Activated naive CD8-positive, alpha-beta T cell treated with anti-CD3 and anti-CD28 coated beads for 36 hours (primary cell): ENCODE measurements at places on chromosomes 11 and 22. TPM values are rescaled to one million over a fixed set of nuclear protein-coding genes. Genes with fewer than 3 reads are reported as not detected.

Gene NCR3LG1
- total RNA-seq: 5.0 TPM

Gene OR6T1
- total RNA-seq: not detected

Gene SMIM35
- not detected for total RNA-seq

Gene ADAMTS8
- total RNA-seq: not detected

Gene MRGPRX4
- not detected for total RNA-seq

Gene RIMBP3C
- total RNA-seq: 0.20 TPM

Gene PLAAT5
- total RNA-seq: 0.18 TPM

Gene RASD2
- 0.16 TPM for total RNA-seq

Gene CRYBA4
- not detected for total RNA-seq

Gene MS4A6A
- not detected for total RNA-seq

Gene FGF3
- not detected for total RNA-seq

Gene ANGPTL5
- total RNA-seq: not detected

DNA sequence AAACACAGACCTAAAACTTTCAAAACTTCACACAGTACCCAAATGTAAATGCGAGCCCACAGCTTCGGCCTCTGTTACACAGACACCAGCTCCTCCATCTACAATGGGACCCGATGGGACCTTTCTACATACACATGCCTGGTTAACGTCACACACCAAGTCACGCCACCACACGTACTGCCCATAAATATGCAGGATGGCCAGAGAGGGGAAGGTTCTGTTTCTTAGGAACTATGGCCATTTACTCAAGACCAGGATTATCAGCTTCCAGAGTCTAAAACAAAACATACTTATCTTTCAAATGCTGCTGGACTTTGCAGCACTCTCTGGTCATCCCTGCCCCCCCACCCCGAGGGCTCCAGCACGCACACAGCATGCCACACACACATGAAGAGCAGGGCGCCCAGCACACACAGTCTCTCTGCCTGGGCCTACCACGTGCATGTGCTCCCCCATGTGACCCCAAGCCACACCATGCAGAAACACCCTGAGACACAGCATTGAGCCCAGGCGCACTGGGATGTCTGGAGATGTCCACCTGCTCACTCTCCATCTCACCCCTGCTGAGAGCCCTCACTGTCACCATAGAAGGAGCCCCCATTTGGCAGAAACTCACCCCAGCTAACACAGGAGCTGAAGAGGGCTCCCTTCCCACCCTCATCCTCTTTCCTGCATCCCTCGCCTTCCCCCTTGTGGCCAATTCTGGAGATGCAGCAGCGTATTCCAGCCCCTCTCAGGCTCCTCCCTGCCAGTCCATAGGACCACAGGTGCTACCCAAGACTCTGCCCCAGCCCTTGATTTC, 61.8 kb downstream of the SLC22A12 start:
- H3K4me1 ChIP-seq: no peaks in the 10 kb centered on the region
- H3K27me3 ChIP-seq: peaks cover 3% of the 10 kb centered on the region
- H3K36me3 ChIP-seq: no peaks in the 10 kb centered on the region
- peak; percentile 74 for DNase-seq

DNA sequence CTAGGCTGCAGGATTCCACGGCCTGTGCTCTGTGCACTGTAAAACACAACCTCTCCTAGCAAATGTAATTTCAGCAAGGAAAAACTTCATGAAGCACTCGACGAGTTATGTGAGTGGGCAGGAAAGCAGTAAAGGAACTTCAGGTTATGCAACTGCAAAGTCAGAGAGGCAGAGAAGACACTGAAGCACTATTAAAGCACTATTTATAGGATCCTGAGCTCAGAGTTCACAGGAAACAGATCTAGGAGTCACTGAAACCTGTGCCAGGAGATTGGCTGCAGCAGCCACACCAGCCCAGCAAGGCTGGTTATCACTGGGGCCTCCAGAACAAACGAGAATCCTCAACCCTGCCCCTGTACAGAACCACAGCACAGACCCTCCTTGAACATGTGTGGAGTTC, 2.5 kb downstream of the SMIM35 start:
- no peak overlapping the region for H3K4me3 ChIP-seq
- H3K27ac ChIP-seq: no peak overlapping the region
- DNase-seq: no peak
- peaks cover 12% of the 10 kb centered on the region for H3K36me3 ChIP-seq
- H3K4me1 ChIP-seq: peaks cover 3% of the 10 kb centered on the region

GRCh38 chr11:47987310-47987709, 7.0 kb downstream of the PTPRJ start:
- no peaks in the 10 kb centered on the region for H3K27me3 ChIP-seq
- H3K36me3 ChIP-seq: peaks cover 9% of the 10 kb centered on the region
- H3K4me3 ChIP-seq: no peak overlapping the region
- no peak overlapping the region for H3K27ac ChIP-seq
- no peak for DNase-seq

GRCh38 chr22:26740253-26740652, 82.9 kb downstream of the MIAT start:
- DNase-seq: no peak
- H3K4me1 ChIP-seq: no peaks in the 10 kb centered on the region
- H3K4me3 ChIP-seq: no peak overlapping the region
- peaks cover 4% of the 10 kb centered on the region for H3K36me3 ChIP-seq

GRCh38 chr22:25641650-25642049, 77.2 kb downstream of the GRK3 start:
- no peaks in the 10 kb centered on the region for H3K27me3 ChIP-seq
- H3K4me3 ChIP-seq: no peak overlapping the region
- no peak overlapping the region for H3K27ac ChIP-seq
- H3K4me1 ChIP-seq: peaks cover 19% of the 10 kb centered on the region

GRCh38 chr11:130872513-130872912, 43.8 kb downstream of the SNX19 start:
- no peak for DNase-seq
- no peak overlapping the region for H3K27ac ChIP-seq
- no peaks in the 10 kb centered on the region for H3K27me3 ChIP-seq
- no peak overlapping the region for H3K4me3 ChIP-seq
- H3K36me3 ChIP-seq: peaks cover 6% of the 10 kb centered on the region

DNA sequence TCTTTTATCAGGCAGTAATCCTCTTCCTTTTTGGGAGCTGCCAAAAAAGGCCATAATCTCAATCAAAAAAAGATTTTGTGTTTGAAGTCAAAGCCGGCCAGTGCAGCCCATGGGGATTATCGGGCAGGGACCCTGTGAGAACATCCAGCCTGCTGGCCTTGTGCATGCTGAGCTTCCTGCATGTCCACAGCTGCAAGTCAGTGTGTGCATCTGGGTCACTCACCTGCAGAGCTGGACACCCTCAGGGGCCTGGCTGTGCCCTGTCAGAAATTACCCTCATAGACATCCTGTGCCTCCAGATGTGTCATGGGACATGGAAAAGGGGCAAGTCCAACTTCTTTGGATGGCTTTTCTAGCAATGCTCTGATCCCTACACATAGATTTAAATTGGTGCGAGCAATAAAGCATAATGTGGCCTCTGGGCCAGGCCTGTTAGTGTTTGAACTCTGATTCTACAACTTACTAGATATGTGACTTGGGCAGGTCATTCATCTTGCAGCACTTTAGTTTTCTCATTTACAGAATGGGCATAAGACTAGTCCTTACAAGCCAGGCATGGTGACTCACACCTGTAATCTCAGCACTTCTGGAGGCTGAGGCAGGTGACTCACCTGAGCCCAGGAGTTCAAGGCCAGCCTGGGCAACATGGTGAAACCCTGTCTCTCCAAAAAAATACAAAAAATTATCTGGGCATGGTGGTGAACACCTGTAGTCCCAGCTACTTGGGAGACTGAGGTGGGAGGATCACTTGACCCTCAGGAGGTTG, 81.6 kb upstream of the LARGE1 start:
- H3K27ac ChIP-seq: no peak overlapping the region
- H3K4me1 ChIP-seq: no peaks in the 10 kb centered on the region
- no peak overlapping the region for H3K4me3 ChIP-seq
- no peak for DNase-seq

DNA sequence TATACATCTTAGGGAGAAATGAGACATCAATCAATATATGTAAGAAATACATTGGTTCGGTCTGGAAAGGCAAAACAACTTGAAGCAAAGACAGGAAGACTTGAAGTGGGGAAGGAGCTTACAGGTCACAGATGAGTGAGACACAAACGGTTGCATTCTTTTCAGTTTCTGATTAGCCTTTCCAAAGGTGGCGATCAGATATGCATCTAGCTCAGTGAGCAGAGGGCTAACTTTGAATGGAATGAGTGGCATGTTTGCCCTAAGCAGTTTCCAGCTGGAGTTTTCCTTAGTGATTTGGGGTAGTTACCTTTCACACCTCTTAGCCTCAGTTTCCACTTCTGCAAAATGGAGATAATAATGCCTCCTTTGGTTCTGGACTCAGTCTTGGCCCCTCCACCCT, 15.8 kb downstream of the LHFPL7 start:
- peaks cover 23% of the 10 kb centered on the region for H3K27me3 ChIP-seq
- H3K27ac ChIP-seq: no peak overlapping the region
- H3K36me3 ChIP-seq: no peaks in the 10 kb centered on the region
- peaks cover 2% of the 10 kb centered on the region for H3K4me1 ChIP-seq
- H3K4me3 ChIP-seq: no peak overlapping the region

- H3K27me3 ChIP-seq: peaks cover 6% of the 10 kb centered on the region
- no peak for DNase-seq
- H3K4me3 ChIP-seq: no peak overlapping the region
- H3K36me3 ChIP-seq: no peaks in the 10 kb centered on the region
Observed at GRCh38 chr11:19258641-19259230, 18.0 kb upstream of the E2F8 start.

GRCh38 chr11:74453373-74453975, 13.9 kb downstream of the KCNE3 start:
- no peak overlapping the region for H3K4me3 ChIP-seq
- H3K36me3 ChIP-seq: no peaks in the 10 kb centered on the region
- H3K27me3 ChIP-seq: peaks cover 9% of the 10 kb centered on the region
- peak; percentile 44 for DNase-seq
- peaks cover 12% of the 10 kb centered on the region for H3K4me1 ChIP-seq
